ENCODE measurements at places on chromosomes 4 and X. TPM values are rescaled to one million over a fixed set of nuclear protein-coding genes. Genes with fewer than 3 reads are reported as not detected.

Gene ATP2B3
- total RNA-seq, result not detected

Gene TAF7L
- total RNA-seq, result not detected

Gene MAOA
- 320 TPM for total RNA-seq

Gene RBM47
- 29.9 TPM for total RNA-seq

Gene RPA4
- 0.27 TPM for total RNA-seq

Gene FGF5
- 0.37 TPM for total RNA-seq

Gene DMRTC1
- total RNA-seq, result not detected

Gene TCP11X2
- total RNA-seq, result not detected

Gene FGA
- 0.25 TPM for total RNA-seq

All from heart left ventricle (tissue), 16 donors.